ENCODE measurements at places on chromosomes 12 and 14.

GRCh38 chr12:8527250-8528130, 13.2 kb downstream of the CLEC4E start:
- no peak for DNase-seq

DNA sequence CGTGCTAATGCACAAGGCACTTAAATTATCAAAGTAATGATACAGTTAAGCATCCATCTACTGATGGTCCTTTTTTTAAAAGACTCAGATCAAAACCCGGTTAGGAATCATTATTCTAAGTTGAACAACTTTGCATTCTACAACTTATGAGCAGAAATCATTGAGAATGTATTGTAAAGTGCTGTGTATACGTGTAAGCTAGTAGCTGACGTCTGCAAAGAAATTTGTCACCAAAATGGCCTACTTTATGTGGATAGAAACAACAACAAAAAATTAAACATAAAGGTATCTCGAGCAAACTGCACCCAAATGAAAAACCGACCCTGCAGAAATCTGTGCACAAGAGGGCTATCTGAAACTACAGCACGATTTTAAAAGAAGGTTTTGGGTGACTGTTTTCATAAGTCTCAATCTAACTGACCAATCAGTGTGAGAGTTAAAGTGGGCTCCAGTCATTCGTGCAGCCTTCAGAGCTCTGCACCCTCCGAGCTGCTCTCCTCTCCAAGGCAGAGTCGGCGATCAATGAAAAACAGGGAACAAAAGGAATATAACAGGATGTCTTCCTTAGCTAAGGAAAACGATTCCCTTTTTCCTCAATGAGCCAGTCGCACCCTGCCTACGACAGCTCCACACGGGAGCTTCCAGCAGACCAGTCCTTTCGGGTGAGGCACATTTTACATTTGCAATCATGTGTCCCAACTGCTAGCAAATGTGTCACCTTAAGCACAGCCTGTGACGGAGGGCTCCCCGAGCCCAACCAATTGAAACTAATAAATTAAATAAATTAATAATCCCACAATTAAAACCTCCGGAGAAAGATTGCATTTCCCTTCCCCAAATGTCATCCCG, 200.7 kb upstream of the FOXN3 start:
- DNase-seq = no peak

DNA sequence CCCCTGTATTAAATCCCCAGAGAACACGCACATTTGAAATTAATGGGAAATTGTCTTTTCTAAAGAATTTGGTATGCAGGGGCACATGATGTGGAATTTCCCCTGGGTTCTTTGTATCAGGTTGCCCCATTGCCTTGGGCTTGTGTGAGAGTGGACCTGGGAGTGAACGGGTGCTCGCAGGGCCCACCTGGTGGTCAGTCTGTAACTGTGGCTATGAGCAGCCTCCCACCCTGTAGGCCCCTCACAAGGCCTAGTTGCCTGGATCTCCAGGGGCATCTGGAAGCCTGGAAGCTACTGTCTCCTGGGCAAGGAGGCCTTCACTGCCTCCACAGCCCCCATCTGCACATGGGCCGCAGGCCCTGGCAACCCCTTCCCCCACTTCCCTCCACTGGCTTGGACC, 96.7 kb downstream of the SLC25A47 start:
- no peak for DNase-seq

DNA sequence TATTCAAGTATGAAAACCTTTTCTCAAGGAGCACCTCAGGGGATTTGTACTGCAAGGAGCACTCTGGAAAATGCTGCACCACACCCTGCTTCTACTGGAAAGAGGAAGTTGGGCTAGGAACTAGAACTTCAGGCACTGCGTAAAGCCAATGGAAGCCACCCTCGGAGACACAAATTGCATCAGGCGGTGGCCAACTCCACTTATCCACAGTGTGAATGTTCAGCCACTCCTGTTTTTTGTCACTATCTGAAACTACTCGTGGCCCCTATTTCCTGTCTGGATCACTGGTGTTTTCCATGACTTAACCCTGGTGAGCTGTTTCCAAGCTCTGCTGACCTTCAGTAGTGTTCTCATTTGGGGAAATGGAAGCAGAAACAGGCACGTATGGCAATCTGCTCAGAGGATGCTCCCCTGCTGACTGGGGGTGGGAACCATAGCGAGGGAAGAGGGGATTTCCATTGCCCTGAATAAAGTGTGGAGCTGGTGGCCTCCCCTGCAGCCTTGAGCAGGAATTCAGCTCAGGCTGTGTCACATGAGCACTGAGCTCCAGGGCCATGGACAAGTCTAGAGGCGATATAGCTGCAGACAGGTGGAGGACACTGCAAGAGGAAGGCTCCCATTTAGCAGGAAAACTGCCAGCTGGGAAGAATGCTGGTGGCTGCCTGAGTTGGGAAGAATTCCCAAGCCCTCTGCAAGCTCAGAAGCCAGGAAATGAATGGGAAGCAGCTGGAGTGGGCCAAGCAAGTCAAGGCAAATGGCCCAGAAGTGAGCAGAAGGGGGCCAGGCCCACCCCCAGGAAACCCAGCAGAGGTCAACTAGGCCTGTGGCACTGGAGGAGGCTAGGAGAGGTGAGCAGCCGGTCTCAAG, 50.5 kb upstream of the RAP1B start:
- no peak for DNase-seq

- no peak for DNase-seq
Observed at GRCh38 chr12:68978678-68979077, 45.7 kb upstream of the CPM start.

DNA sequence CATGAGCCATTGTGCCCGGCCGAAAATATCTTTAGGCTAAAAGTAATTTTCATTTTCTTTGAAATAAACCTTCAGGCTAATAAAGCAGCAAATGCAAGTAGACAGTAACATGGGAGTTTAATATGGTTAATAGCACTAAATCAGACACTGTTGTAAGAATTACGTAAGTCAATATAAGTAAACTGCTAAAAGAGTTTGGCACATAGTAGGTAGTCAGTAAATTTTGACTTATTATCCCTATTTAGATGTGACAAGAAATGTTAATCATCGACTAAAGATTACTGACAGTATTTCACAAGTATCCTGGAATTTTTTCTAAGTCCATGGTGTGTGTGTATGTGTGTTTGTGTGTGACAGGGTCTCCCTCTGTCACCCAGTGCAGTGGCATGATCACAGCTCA, 3.9 kb downstream of the PPP4R3A start:
- no peak for DNase-seq
